Gastrocnemius medialis (tissue), 4 donors: ENCODE measurements at places on chromosomes 2 and 18. TPM values are rescaled to one million over a fixed set of nuclear protein-coding genes. Genes with fewer than 3 reads are reported as not detected.

DNA sequence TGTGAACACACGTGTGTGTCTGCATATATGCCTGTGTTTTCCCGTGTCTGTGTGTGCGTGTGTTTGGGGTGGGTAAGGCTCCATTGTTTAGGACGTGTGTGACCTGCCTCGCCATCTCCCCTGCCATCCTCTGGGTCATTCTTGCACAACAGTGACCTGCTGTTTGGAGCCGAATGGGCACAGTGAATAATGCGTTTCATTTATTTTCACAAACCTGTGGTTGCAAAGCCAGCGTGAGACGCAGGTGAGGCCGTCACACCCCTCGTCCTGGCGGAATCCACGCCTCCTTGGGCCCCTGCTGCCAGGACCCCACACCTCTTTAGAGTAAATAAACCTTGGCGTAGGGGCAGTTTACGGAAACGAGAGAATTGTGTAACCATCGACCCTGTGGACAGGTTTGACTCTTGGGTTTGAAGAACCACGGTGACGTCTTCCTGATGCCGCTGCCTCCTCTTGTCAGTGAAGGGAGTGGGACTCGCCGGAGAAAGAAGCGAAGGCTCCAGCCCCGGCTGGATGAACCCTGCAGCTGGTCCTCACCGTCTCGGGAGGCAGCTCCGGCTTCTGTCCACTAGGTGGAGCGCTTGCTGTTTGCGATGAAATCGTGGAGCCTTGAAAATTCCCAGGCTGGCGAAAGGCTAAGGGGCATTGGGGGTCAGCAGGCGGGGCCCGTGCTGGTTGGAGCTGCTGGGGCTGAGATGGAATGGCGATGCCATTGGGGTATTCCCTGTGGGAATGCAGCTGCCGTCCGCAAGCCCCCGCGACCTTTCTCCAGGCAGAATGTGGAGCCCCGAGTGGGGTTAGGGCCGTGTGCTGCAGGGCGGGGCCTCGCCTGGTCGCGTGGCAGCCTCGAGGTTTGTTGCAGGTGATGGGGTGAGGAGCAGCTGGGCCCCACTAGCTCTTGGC, 81.1 kb downstream of the RTP5 start:
- no peak overlapping the region for H3K27ac ChIP-seq
- no peaks in the 10 kb centered on the region for H3K36me3 ChIP-seq
- H3K4me3 ChIP-seq, result no peak overlapping the region

GRCh38 chr2:5706717-5707455, 14.7 kb downstream of the SOX11 start:
- H3K36me3 ChIP-seq, result no peaks in the 10 kb centered on the region
- H3K4me1 ChIP-seq, result no peaks in the 10 kb centered on the region
- no peaks in the 10 kb centered on the region for H3K27me3 ChIP-seq
- no peak overlapping the region for H3K27ac ChIP-seq
- no peak overlapping the region for H3K4me3 ChIP-seq

GRCh38 chr2:142188562-142188961, 57.7 kb upstream of the LRP1B start:
- H3K36me3 ChIP-seq, result no peaks in the 10 kb centered on the region
- H3K27ac ChIP-seq, result no peak overlapping the region
- no peak for DNase-seq

GRCh38 chr2:144012304-144012703, 507.6 kb downstream of the ZEB2 start:
- H3K27me3 ChIP-seq, result no peaks in the 10 kb centered on the region
- H3K4me3 ChIP-seq, result no peak overlapping the region
- no peaks in the 10 kb centered on the region for H3K36me3 ChIP-seq
- no peak overlapping the region for H3K27ac ChIP-seq
- no peak for DNase-seq

- H3K4me3 ChIP-seq, result no peak overlapping the region
Observed at GRCh38 chr2:160209516-160209856, 9.4 kb upstream of the ITGB6 start.

The GALNT5 gene
- not detected for total RNA-seq

The TUBB8B gene
- total RNA-seq, result not detected
